ENCODE measurements at places on chromosomes 4 and X.

GRCh38 chr4:54677416-54677815 lies 19.7 kb downstream of the KIT start:
- no peak for DNase-seq

DNA sequence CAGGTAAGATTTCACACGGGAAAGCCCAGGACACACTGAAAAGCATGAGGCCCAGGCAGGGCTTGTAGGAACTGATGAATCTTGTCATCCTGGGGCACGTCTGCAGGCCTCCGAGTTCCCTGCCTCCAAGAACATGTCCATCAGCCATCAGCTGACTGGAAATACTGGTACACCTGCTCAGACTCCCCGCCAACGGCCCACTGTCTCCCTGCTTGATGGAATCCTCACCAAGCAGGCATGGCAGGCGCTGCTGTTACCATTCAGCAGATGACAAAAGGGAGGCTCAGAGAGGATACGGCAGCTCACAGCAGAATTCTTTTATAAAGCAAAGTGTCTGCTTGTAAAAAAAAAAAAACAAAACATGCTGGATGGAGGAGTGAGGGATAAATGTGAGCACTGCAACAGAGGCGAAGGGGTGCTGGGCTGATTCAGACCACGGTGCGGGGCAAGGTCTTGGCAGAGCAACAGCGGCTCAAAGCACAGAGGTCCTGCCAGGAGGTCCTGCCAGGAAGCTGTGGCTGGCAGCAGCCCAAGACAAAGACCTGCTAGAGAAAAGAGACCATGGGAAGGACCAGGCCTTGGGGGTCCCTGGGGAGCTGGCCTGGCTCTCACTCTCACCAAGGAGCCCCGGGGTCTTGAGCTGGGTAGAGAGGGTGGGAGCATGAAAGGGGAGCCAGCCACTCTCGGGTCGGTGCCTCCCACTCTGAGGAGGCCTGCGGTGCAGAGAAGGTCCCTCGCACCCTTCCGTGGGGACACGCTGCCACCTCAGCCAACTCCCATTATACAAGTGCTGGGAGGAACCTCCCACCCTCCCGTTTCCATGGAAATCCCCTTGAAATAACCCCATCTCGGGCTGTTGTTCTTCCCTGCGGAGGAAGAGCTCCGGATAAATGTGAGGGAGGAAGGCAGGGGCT lies 25.6 kb downstream of the PPP2R2C start:
- no peak for DNase-seq

GRCh38 chr4:113718252-113718651 lies 43.3 kb downstream of the CAMK2D start:
- DNase-seq: no peak

DNA sequence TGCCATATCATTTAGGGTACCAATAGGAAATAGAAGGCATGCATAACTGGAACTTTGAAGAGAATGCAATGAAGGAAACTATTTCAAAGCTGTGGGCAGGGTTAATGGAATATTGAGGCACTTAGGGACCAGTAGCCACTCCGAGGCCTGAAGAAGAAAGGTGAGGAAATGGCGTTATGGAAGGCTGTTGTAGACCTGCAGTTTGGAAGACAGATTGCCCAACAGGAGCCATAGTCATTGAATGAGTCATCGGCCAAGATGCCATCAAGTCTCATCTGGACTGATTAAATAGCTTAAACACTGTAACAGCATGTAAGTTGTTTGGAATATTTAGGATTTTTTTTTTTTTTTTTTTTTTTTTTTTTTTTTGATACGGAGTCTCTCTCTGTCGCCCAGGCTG lies 11.6 kb downstream of the CXCL13 start:
- DNase-seq: no peak

GRCh38 chrX:2710041-2710840 lies 19.1 kb downstream of the CD99 start:
- no peak for DNase-seq

DNA sequence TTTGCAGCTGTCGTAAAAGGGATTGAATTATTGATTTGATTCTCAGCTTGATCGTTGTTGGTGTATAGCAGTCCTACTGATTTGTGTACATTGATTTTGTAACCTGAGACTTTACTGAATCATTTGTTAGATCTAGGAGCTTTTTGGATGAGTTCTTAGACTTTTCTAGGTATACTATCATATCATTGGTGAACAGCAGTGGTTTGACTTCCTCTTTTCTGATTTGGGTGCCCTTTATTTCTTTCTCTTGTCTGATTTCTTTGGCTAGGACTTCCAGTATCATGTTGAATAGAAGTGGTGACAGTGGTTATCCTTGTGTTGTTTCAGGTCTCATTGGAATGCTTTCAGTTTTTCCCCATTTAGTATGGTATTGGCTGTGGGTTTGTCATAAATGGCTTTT lies 8.4 kb downstream of the APOOL start:
- DNase-seq: no peak

DNA sequence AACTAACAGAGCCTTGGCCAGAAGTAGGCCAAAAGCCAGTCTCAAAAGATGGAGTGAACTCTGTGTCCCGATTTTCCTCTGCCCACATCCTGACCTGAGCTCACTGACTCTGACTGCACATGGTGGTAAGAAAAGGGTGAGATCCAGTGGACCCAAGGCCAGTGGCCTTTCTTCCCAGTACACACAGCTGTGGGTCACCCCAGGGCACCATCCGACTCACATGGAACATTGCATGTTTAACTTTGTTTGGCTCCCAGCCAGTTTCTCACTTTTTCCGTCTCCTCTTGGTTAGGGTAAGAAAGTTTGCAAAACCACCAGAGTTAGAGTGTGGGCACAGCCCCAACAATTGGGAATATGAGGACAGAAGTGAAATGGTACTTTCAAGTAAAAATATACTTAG lies 69.8 kb downstream of the GAB1 start:
- DNase-seq: no peak

DNA sequence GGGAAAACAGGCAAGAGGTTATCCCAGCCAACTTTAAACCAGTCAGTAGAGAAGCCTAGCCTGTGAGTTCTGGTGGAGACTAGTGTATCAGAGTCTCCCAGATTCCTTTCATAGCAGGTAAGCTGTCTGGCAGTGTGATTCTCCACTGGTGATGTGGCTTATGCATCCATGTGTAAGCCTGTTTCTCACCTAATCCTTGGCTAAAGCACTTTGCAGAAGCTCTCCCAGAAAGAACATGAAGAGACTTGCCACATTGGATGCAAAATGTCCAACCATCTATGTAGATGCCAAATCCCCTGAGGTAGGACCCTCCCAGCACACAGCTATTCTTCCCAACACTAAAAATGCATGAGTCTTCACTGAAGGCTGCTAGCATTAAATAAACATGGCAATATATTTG lies 111.7 kb downstream of the CHRNA9 start:
- no peak for DNase-seq

Measured in stimulated activated CD4-positive, alpha-beta T cell treated with anti-CD3 and anti-CD28 coated beads, Interleukin-1b, Interleukin-23, amount 100 ng/mL, for 1 hour (primary cell).